GF-D8 (cell line): ENCODE measurements at places on chromosomes 1 and 21.

GRCh38 chr1:63945943-63946342 is 172.1 kb downstream of the ROR1 start:
- no peak for DNase-seq

GRCh38 chr1:44114098-44114497 is 4.5 kb upstream of the KLF17 start:
- no peak for DNase-seq

GRCh38 chr1:28340221-28340974 is 11.6 kb downstream of the MED18 start:
- DNase-seq = no peak

- no peak for DNase-seq
Measured at GRCh38 chr1:61570191-61570590, 154.8 kb downstream of the TM2D1 start.

- no peak for DNase-seq
Measured at GRCh38 chr1:35561972-35562680, 4.5 kb downstream of the NCDN start.

DNA sequence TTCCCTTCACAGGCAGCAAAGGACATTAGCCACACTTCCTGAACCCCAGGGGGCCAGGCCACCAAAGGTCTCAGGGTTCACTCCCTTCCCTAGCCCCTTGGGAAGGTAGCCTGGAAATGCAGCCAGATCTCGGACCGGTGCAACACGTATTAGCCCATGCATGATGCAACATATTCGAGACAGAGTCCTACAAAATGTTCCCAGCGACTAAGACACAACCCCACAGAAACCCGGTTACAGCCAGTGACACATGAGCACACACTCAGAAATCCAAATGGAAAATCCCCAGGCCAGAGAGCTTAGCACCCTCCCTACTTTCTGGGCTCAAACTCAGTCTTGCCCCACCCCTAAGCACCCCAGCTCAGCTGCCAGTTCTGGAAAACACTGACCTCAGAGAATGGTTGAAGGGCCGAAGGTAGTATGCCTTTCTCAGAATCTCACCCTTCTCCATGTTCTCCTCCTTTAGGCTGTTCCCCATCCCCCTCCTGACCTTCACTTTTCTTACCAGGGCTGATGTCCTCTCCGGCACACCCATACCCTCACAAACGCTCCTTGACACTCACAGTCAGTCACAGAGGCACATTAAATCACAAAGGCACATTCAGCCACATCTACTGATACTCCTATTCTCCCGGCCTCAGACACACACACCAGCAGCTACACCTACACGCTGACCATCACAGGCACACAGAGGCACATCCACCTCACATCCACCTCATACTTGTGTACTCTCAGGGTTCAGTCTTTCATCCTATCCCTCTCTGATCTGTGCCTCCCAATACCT is at the start of gene TSPAN1:
Gene TSPAN1, plus strand, starts transcription at position 640 of the 784 bp plus-strand sequence. CDS start 6,021 bp downstream, outside the sequence.
- no peak for DNase-seq

DNA sequence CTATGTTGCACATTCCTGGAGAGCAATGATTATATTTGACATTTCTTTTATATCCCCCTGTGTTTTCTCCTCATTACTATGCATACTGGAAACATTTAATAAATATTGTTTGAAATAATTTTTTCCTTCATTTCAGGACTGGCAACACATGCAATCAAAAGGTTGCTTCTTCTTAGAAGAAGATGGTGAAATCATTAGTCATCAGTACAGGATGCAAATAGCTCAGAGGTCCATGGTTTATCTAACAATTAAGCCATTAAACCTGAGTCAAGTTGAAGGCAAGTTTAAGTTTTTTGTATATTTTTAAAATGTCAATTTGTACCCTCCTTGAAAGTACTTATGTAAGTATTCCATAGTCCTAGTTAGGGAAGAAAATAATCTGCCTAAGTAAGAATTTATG is 22.5 kb downstream of the EFCAB7 start:
- no peak for DNase-seq

GRCh38 chr1:179108644-179109043 is 26.8 kb downstream of the TOR3A start:
- DNase-seq = no peak
